GM10248 (cell line): ENCODE measurements at places on chromosomes 3 and 15.

DNA sequence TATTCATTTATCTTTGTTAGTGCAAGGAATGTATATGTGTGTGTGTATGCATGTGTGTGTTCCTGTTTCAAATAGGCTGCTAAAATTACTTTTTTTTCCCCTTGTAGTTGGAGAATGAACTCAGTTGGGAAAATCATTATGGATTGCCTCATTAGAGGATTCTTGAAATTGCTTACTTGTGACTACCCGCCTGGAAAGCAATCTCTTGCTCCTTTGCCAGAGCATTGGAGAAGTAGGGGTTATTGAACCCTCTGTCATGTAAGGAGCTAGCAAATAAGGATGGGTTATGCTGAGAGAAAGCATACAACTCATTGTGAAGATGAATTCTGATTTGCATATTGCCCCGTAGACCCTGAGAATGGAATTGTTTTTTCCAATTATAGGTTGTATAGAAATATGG lies 474.5 kb downstream of the CADM2 start:
- DNase-seq, result no peak

DNA sequence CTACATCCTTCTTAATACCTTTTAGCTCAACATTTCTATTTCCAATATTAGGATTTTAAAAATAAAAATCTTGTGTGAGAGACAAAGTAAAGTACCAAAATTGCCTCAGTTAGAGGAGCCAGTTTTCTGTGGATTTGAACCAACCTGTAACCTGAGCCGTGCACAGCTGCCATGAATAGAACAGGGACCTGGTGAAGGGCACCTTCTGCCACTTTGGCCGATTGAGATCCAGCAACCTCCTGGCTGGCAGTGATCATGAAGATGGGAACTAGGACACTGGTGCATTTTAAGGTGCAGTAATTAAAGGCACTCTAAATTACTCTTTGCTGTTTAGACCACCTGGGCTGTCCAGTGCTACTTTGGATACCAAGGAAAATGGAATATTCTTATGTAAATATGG lies 34.3 kb upstream of the TRAK1 start:
- DNase-seq, result no peak

- DNase-seq, result no peak
Measured at GRCh38 chr3:38549957-38550840, 54.1 kb downstream of the EXOG start.

- DNase-seq, result no peak
Measured at GRCh38 chr3:195105389-195105788, 165.6 kb downstream of the XXYLT1 start.

GRCh38 chr3:127791221-127791913 lies 30.9 kb downstream of the MGLL start:
- DNase-seq, result peak; percentile 81

GRCh38 chr3:171812811-171813210 lies 2.5 kb upstream of the PLD1 start:
- no peak for DNase-seq

- DNase-seq, result no peak
Measured at GRCh38 chr3:16886303-16886683, 1.5 kb downstream of the PLCL2 start.

- DNase-seq, result no peak
Measured at GRCh38 chr3:62587579-62588031, 214.3 kb upstream of the FEZF2 start.
